Activated CD4-positive, alpha-beta T cell treated with anti-CD3 and anti-CD28 coated beads, Interleukin-2, amount 50 U/mL, for 4 hours (primary cell): ENCODE measurements at places on chromosomes 6 and 20.

- DNase-seq: no peak
These were observed 63.0 kb upstream of the CD2AP start for GRCh38 chr6:47414423-47415167.

DNA sequence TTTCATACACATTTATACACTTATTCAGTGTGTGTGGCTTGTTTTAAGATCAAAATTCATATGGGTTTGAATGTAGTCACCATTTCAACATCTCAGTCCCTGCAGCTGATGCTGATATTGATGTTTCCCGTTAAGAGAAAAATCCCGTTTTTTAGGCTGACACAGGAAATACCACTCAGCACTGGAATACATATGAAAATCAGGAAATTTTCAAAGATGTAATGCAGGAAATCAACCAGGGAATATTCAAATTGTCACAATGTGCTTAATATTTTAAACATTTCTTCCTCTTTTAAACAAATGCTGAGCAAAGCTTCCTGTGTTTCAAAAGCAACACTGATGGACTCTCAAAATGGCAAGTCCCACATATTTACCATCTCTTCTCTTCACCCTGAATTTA lies 94.5 kb upstream of the MARCKS start:
- no peak for DNase-seq

GRCh38 chr6:151172751-151173150 lies 67.0 kb upstream of the AKAP12 start:
- no peak for DNase-seq

DNA sequence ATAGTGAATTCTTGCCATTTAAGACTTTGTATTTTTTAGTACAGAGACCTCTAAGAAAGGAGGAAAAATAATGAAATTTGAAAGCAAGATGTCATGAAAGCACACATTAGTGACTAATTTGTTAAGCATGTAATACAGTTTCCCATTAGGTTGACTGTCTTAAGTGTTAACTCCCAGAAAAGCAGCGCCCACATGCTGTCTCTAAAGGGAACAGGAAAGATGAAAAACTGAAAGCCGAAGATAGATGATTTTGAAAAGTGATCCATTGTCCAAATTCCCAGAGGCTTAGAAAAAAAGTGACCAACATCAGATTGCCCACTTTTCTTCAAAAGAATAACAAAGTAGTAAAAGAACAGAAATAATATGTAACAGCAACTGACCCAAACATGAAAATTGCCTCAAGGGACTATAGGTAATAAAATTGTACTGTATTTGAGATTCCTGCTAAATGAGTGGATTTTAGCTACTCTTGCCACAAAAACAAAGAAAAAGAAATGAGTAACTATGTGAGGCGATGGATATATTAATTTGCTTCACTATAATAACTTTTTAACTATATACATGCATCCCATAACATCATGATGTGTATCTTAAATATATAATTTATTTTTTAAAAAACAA lies 83.2 kb upstream of the OGFRL1 start:
- no peak for DNase-seq

DNA sequence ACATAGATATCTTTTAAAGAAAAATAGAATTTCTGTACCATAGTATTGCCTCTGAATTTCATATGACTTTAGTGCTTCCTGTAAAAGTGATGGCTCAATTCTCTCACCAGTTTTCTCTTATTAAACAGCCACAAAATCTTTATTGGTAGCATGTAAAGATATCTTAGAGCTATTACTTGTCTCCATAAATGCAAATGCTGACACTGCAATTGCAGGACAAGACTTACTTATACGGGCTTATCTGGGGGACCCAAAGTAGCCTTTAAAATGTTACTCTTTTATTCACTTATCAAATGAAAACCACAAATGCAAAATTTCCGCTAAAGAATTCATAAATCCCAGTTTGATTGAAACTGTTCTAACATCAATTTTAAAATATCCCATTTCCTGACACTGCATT lies 287.1 kb upstream of the SPTLC3 start:
- no peak for DNase-seq

- DNase-seq: no peak
These were observed 3.7 kb upstream of the ARMH2 start for GRCh38 chr6:24802271-24803059.

GRCh38 chr20:50391444-50392137 lies 118.6 kb upstream of the PTPN1 start:
- DNase-seq: no peak
